ENCODE measurements at places on chromosomes 7 and 10. TPM values are rescaled to one million over a fixed set of nuclear protein-coding genes. Genes with fewer than 3 reads are reported as not detected.

Gene PRLHR
- polyA plus RNA-seq, result not detected

DNA sequence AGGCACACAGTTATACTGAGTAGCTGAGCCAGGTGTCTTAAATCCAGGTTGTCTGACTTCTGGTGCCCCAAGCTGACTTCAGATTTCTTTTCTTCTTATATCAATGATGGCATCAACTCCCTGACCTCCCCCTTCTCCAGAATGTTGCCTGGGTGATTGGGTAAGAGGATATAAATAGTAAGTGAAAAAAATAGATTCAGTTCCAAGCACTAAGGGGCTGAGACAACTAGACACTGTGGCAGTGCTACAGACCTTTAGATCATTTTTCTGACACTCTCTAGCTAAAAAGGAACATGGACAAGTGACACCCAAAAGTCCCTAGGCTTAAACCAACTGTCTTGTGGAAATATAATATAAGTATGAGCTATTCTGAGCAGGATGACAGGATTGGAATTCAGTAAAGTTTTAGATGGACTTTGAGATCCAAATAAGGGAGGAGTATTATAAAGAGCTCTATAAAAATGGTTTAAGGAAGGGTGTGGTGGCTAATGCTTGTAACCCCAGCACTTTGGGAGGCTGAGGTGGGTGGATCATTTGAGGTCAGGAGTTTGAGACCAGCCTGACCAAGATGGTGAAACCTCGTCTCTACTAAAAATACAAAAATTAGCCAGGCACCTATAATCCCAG lies 589.1 kb upstream of the GALNT17 start:
- DNase-seq, result no peak

GRCh38 chr10:21230219-21230618 lies 295.3 kb downstream of the SKIDA1 start:
- no peak for DNase-seq

DNA sequence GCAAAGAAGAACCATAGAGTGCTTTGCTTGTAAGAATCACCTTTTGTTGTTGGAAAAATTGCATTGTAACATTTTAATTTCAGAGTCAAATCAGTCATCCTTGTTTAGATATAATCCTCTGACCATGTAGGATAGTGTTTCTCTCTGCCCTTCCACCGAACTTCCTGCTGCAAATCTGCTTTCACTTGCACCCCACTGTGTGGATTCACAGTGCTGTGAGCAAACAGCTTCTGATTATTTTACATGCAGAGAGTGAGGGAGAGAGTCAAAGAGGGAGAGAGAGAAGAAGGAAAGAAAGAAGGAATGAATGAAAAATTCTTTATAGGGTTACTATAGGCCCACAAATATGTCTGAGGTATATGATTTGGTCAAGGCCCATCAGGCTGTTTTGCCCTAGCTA lies 30.0 kb upstream of the SEM1 start:
- DNase-seq, result no peak

Gene FKBP6
- polyA plus RNA-seq, result 0.07 TPM

Gene NPTX2
- polyA plus RNA-seq, result 0.01 TPM

DNA sequence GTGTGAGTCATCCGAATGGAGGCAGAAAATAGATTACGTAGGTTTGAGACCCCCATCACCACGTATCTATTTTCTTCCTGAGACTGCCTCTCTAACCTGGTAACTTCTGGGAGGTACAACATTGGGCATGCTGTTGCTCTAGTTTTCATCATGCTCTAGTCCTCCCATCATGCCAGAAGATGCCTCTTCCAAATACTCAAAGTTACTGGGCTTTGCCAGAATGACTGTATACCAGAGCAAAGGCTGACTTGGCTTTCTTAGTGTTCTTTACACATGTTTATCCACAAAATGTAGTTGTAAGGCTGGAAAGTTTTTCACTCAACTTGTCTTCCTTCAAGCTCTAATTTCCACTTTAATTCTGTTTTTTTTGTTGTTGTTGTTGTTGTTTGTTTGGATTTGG lies 370.5 kb downstream of the MDFIC start:
- no peak for DNase-seq

Gene DHX32
- 31.8 TPM for polyA plus RNA-seq

Gene APBB1IP
- not detected for polyA plus RNA-seq

Measured in mammary epithelial cell (primary cell).